ENCODE measurements at places on chromosomes 3 and 15. TPM values are rescaled to one million over a fixed set of nuclear protein-coding genes. Genes with fewer than 3 reads are reported as not detected.

DNA sequence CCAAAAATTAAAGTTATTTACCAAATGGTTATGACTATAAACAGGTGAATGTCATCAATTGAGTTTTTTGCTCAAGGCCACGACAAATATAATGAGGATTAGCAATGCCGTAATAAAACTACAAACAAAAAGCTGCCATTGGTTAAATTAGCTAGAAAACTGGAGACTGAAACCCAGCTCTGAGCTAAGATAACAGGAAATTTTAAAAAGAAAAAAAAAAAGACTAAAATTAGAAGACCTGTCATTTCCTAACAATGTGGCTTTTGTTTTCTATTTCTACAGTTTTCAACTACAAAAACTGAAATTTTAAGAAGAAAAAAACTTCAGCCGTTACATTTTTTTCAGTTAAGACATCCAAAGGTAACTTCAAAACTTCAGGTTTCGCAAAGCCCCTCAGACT lies 9.7 kb downstream of the SLC12A6 start:
- H3K36me3 ChIP-seq, result no peaks in the 10 kb centered on the region
- no peaks in the 10 kb centered on the region for H3K27me3 ChIP-seq
- no peak overlapping the region for H3K27ac ChIP-seq
- DNase-seq, result no peak
- H3K4me3 ChIP-seq, result no peak overlapping the region
- no peaks in the 10 kb centered on the region for H3K4me1 ChIP-seq

- peak; percentile 23 for DNase-seq
- no peaks in the 10 kb centered on the region for H3K36me3 ChIP-seq
- no peak overlapping the region for H3K4me3 ChIP-seq
- H3K27ac ChIP-seq, result no peak overlapping the region
These were observed 527.9 kb upstream of the MDFIC2 start for GRCh38 chr3:70840106-70840870.

- H3K27me3 ChIP-seq, result no peaks in the 10 kb centered on the region
- H3K27ac ChIP-seq, result no peak overlapping the region
- H3K4me3 ChIP-seq, result no peak overlapping the region
- peaks cover 11% of the 10 kb centered on the region for H3K4me1 ChIP-seq
- no peak for DNase-seq
These were observed 6.7 kb downstream of the VIPR1 start for GRCh38 chr3:42509111-42509510.

DNA sequence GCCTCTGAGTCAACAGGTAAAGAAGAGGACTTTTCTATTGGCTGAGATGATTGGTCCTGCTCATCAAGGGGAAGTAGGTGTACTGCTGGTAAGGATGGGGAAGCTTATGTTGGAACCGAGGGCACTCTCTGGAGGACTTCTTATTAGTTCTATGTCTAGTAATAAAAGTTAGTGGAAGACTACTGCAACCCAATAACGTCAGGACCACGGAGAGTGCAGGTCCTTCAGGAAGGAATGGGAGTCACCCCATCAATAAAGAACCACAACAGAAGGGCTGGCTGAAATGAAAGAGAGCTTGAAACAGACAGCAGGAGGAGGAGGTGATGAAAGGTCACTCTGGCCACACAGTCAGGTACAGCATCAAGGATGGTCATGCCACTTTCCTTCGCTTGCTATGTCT lies 68.8 kb upstream of the PRR23E start:
- H3K4me3 ChIP-seq, result no peak overlapping the region
- no peaks in the 10 kb centered on the region for H3K4me1 ChIP-seq
- no peaks in the 10 kb centered on the region for H3K36me3 ChIP-seq
- DNase-seq, result peak; percentile 50
- H3K27ac ChIP-seq, result no peak overlapping the region
- H3K27me3 ChIP-seq, result no peaks in the 10 kb centered on the region

DNA sequence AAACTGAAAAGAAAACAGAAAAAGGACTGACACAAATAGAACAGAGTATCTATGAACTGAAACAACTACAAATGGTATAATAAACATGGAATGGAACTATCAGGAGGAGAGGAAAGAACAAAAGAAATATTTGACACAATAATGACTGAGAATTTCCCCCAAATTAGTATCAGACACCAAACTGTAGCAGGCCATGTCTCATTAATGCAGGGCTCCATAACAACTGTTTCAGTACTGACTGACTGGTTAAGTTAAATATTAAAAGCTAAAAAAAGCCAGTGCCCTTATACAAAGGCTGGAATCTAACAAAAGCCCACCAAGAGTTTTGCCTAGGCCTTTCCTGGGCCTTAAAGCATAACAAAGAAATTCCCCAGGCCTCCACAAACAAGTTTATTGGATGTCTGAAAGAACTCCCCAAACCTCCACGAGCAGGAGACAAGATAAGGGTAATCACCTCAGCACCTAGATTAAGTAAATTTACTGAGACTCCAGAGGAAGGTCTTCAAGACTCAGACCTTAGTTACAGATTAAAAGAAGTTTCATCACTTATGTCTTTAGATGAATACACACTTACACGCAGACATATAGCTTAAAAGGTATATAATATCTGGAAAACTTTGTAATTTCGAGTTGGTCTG lies 45.7 kb downstream of the KPNA1 start:
- no peaks in the 10 kb centered on the region for H3K27me3 ChIP-seq
- peak overlapping the region; percentile 33 for H3K4me3 ChIP-seq
- H3K36me3 ChIP-seq, result peaks cover 4% of the 10 kb centered on the region
- H3K4me1 ChIP-seq, result peaks cover 50% of the 10 kb centered on the region

DNA sequence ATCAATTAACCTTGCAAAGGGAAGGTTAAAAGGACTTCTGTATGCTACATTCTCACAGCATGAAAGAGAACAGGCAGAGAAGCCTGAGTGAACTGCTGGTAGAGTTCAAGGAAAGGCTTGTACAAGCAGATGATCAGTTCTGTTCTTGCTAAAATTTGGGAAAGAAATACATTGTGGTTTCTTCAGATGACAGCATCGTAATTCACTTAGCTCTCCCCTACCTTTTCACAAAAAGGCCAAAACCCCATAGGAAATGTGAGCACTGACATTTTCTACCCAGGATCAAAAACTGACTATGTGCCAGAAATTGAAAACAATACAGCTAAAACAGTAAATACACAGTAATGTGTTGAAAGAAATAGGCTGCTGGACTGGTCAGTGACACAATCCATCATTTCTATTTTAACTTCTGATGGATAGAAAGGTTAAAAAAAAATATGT lies 216.4 kb downstream of the DPH6 start:
- H3K27ac ChIP-seq, result no peak overlapping the region
- H3K27me3 ChIP-seq, result no peaks in the 10 kb centered on the region
- peaks cover 11% of the 10 kb centered on the region for H3K4me1 ChIP-seq
- no peak for DNase-seq
- no peaks in the 10 kb centered on the region for H3K36me3 ChIP-seq
- H3K4me3 ChIP-seq, result no peak overlapping the region

DNA sequence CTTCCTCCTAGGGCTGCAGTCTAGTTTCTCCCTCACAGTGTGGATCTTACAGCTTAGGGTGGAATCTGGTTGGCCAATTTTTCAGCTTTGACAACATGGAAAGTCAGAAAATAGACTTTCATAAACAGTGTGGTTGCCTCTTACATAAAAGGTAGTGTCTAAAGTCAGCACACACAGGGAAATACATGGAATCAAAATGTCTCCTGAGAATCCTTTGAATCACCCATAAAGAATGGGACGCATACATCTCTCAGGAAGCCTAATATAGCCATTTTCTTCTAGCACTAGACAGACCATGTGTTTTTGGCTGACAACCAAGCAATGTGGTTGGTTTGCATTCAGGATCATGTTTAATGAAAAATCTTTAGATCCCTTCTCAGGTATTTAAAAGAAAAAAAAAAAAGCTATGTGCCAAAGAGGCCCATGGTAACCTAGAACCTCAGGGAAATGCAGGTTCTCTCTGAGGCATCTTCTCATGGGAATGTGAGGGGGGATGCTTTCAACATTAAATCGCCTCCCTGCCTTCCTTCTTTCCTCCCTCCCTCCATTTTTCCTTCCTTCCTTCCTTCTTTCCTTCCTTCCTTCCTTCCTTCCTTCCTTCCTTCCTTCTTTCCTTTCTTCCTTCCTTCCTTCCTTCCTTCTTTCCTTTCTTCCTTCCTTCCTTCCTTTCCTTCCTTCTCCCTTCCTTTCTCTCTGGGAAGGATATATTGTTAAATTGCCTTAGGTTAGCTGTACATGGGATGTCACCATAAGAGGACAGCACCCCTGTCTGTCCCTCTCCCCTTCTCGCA lies 34.3 kb upstream of the ZBTB38 start:
- no peaks in the 10 kb centered on the region for H3K36me3 ChIP-seq
- no peak overlapping the region for H3K4me3 ChIP-seq
- no peaks in the 10 kb centered on the region for H3K27me3 ChIP-seq
- DNase-seq, result no peak
- no peak overlapping the region for H3K27ac ChIP-seq

- DNase-seq, result no peak
- no peaks in the 10 kb centered on the region for H3K36me3 ChIP-seq
These were observed 52.0 kb downstream of the NTRK3 start for GRCh38 chr15:88204584-88204983.

- no peaks in the 10 kb centered on the region for H3K4me1 ChIP-seq
- no peak overlapping the region for H3K4me3 ChIP-seq
- H3K36me3 ChIP-seq, result peaks cover 9% of the 10 kb centered on the region
- H3K27ac ChIP-seq, result no peak overlapping the region
These were observed 9.7 kb downstream of the WDR5B start for GRCh38 chr3:122406198-122406597.

DNA sequence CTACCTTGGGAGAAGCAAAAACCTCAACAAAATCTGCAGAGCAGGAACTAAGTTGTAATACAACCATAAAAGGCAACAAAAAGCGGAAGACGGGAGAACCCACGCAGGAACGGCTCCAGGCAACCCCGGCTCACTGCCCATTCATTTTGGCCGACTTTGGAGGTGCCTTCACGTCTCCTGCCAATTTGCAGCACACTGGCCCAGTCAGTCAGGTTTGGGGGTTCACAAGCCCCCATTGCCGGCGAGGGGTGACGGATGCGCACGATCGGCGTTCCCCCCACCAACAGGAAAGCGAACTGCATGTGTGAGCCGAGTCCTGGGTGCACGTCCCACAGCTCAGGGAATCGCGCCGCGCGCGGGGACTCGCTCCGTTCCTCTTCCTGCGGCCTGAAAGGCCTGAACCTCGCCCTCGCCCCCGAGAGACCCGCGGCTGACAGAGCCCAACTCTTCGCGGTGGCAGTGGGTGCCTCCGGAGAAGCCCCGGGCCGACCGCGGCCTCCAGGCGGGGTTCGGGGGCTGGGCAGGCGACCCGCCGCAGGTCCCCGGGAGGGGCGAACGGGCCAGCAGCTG lies 463 bp downstream of the TERC start:
- H3K27ac ChIP-seq, result peak overlapping the region; percentile 83
- no peaks in the 10 kb centered on the region for H3K36me3 ChIP-seq
- peak; percentile 16 for DNase-seq

DNA sequence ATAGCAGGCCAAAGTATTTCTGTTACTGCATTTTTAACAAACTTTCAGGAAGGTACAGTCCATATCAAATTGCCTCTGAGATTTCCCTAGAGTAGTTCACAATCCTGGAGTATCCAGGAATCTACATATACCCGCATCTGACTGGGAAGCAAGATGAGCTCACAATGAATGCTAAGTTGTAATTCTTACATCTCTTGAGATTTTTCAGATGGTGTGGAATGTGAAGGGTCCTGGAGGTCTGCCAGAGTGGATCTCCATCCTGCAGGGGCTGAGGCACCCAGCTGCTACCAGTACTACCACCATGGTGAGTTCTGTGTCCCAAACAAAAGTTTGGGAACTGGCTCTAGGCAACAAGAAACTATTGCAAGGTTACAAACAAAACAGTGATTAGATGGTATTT lies 156.7 kb upstream of the CCDC54 start:
- no peaks in the 10 kb centered on the region for H3K4me1 ChIP-seq
- H3K27ac ChIP-seq, result no peak overlapping the region
- DNase-seq, result no peak

- H3K4me1 ChIP-seq, result no peaks in the 10 kb centered on the region
- no peak overlapping the region for H3K27ac ChIP-seq
- H3K36me3 ChIP-seq, result no peaks in the 10 kb centered on the region
- H3K4me3 ChIP-seq, result no peak overlapping the region
These were observed 23.1 kb downstream of the LRRC31 start for GRCh38 chr3:169846458-169847193.

GRCh38 chr15:43877371-43877770 lies 50.6 kb downstream of the WDR76 start:
- no peak overlapping the region for H3K27ac ChIP-seq
- H3K4me3 ChIP-seq, result no peak overlapping the region
- no peaks in the 10 kb centered on the region for H3K36me3 ChIP-seq
- no peak for DNase-seq

- H3K27ac ChIP-seq, result no peak overlapping the region
- H3K4me3 ChIP-seq, result no peak overlapping the region
- H3K36me3 ChIP-seq, result no peaks in the 10 kb centered on the region
These were observed 104.8 kb downstream of the MYO5A start for GRCh38 chr15:52423852-52424251.

DNA sequence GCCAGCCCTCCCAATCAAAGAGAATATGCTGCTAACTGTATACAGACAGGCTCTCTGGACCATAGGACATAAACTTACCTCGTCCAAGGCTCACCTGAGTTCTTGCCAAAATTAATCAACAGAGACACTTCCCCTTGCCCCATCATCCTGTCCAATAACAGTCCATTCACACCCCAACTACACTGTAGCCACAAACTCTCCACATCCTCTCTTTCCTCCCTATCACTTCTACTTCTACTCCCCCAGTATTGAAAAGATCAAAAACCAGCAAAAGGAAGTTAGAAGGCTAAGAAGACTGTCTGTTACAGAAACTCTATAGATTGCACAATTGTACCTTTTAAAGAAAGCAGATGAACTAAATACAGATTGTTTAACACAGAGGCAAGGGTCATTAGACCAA lies 133.5 kb upstream of the STT3B start:
- no peaks in the 10 kb centered on the region for H3K27me3 ChIP-seq
- no peak for DNase-seq
- no peaks in the 10 kb centered on the region for H3K36me3 ChIP-seq
- no peak overlapping the region for H3K27ac ChIP-seq
- H3K4me1 ChIP-seq, result no peaks in the 10 kb centered on the region

GRCh38 chr3:59771768-59772181 lies 722.0 kb upstream of the CFAP20DC start:
- no peaks in the 10 kb centered on the region for H3K36me3 ChIP-seq
- peaks cover 6% of the 10 kb centered on the region for H3K4me1 ChIP-seq
- DNase-seq, result no peak
- H3K27ac ChIP-seq, result no peak overlapping the region

- H3K27ac ChIP-seq, result no peak overlapping the region
- H3K4me3 ChIP-seq, result no peak overlapping the region
- DNase-seq, result no peak
- peaks cover 9% of the 10 kb centered on the region for H3K4me1 ChIP-seq
- no peaks in the 10 kb centered on the region for H3K36me3 ChIP-seq
These were observed 119.1 kb downstream of the B3GALNT1 start for GRCh38 chr3:160986069-160986468.

- no peaks in the 10 kb centered on the region for H3K27me3 ChIP-seq
- H3K27ac ChIP-seq, result no peak overlapping the region
- H3K4me1 ChIP-seq, result no peaks in the 10 kb centered on the region
- no peak overlapping the region for H3K4me3 ChIP-seq
- H3K36me3 ChIP-seq, result no peaks in the 10 kb centered on the region
- no peak for DNase-seq
These were observed 173.8 kb downstream of the SMAD6 start for GRCh38 chr15:66875588-66876420.

C3orf49 gene
- total RNA-seq, result not detected

KCNMB2 gene
- total RNA-seq, result not detected

ADIPOQ gene
- total RNA-seq, result not detected

CORO2B gene
- total RNA-seq, result 2.8 TPM

ENTPD3 gene
- 0.63 TPM for total RNA-seq

UBA5 gene
- 52.2 TPM for total RNA-seq

NCK1 gene
- 28.4 TPM for total RNA-seq

All from GM23338 (cell line).